ENCODE measurements at places on chromosomes 7 and 10.

- DNase-seq = no peak
Measured at GRCh38 chr7:117772421-117772820, 100.8 kb downstream of the CTTNBP2 start.

DNA sequence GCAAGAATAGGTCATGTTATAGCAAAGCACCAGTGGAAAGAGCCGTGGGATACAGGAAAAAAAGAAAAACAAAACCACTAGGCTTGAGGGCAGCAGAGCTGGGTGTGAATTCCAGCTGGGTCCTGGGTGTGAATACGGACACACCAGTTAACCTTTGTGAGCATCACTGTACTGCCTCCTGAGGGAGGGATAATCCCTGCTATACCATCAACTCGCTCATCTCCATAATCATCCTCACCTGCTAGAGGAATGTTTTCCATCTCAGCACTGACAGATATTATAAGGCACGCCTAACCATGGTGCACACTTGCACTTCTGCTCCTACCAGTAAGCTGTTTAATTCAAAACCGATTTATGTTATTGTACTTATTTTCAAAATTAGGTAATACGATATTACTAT is 62.2 kb downstream of the GSAP start:
- DNase-seq = no peak

GRCh38 chr7:92075455-92076158 is 58.7 kb downstream of the CYP51A1 start:
- no peak for DNase-seq

DNA sequence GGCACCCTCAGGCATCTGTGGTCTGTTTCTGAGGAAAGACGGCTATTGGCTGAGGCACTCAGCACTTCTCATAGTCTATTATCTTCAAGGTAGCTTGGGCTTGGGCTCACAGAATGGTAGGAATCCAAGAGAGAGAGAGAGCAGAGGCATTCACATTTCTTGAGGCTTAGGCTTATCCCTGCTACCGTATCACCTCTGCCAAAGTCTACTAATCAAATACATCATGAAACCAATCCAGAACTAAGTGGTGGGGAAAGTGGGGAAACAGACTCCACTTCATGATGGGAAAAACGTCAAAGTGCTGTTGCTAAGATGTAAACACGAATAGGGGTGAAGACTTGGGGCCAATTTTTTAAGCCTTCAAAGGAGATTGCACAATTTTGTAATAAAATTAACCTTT is 271.1 kb upstream of the SEMA3D start:
- no peak for DNase-seq

DNA sequence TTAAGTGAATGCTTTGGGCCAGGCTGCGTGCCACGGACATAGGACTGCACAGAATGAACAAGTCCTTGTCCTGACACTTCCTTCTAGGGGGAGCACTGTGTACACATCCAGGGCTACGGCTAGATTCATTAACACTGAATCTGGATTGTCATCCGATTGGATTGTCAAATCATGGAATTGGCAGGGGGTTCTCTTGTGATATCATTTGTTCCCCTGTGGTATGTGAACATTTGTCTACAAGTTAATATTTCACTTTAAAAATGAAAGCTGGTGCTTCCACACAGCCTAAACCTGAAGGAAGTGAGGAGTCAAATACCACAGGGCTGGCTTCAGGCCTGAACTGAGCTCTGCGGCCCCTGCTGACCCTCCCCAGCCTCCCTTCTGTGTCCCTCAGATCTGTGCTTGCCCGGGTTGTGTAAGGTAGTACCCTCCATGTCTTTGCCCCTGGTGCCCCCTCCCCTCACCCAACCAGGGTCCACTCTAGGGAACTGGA is 75.6 kb downstream of the SNX10 start:
- DNase-seq = no peak

GRCh38 chr10:131851346-131851745 is 49.5 kb upstream of the PPP2R2D start:
- DNase-seq = no peak

GRCh38 chr10:35092851-35093250 is 2.7 kb upstream of the CUL2 start:
- DNase-seq = no peak

DNA sequence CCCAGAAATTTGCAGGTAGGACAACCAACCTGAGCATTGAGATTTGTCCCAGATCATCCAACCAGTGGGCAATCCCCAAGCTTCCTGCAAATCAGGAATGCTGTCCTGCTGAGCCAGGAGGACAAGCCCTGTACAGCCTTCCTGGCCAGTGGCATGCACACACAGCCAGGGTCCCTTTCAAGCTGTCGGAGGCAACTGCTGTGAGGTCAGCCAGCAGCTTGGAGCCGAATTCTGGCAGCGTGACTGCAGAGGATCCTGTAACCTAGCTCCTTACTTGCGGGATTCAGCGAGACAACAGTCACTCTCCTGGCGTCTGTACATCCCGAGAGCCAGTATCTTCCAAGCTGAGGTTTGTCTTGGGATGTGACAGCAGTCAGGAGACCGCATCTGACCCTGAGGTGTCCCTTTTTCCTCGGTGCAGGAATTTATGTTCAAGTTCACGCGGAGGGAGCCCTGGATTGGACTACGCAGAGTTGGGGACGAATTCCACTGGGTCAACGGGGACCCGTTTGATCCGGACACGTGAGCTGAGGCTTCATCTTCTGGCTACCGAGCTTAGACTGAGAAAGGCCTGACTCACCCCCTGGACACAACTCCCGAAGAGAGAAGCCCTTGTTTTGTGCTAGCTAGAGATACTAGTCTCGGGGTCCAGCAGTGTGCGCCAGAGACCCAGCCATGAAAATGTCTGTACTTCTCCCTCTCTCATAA is 18.3 kb downstream of the CLEC2L start:
- no peak for DNase-seq

- DNase-seq = peak; percentile 32
Measured at GRCh38 chr10:119029613-119030420, at the start of gene NANOS1. Gene NANOS1, plus strand, starts transcription at chr10:119029714. Its CDS starts 88 bp downstream, at chr10:119029802.

DNA sequence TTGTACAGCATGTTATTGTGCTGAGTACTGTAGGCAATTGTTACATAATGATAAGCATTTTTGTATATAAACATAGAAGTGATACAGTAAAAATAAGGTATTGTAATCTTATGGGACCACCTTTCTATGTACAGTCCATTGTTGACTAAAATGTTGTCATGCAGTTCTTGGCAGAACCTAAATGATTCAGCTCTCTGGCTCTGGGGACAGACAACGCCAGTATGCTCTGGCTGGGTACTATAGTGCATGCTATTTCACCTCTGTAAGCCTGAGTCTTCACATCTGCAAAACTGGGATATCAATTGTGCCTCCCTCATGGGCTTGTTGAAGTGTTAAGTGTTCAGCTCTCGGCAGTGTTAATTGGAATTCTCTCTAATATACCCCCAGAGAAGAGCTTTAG is 674.3 kb downstream of the INHBA start:
- DNase-seq = no peak

DNA sequence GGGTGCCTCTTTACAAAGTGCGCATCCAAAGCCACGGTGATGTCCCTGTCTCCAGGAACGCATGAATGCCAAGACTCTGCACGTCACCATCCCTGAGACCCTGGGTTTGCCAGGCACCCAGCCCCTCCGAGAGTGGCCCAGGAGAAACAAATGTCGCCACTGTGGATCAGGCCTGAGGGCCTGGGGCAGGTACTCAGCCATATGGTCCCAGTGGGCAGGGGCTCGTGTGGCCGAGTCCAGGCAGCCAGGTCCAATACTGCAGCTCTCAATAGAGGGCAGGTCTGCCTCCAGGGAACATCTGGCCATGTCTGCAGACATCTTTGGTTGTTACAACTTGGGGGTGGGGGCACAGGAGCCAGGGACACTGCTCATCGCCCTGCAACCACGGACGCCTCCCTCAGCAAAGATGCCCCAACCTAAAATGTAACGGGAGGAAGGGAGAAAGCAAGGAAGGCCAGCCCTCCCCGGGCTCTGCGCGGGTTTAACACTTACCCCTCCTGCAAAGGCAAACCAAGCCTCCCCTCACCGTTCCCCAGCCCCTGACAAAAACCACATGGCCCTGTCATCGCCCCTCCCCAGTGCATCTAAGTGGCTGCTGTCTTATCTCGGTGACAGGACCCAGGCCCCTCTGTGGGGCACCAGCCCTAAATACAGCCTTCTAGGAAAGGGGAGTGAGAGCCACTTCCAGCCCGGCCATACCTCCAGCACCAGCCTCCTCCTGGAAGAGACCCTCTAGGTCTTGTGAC is 10.3 kb upstream of the PAPOLB start:
- no peak for DNase-seq

DNA sequence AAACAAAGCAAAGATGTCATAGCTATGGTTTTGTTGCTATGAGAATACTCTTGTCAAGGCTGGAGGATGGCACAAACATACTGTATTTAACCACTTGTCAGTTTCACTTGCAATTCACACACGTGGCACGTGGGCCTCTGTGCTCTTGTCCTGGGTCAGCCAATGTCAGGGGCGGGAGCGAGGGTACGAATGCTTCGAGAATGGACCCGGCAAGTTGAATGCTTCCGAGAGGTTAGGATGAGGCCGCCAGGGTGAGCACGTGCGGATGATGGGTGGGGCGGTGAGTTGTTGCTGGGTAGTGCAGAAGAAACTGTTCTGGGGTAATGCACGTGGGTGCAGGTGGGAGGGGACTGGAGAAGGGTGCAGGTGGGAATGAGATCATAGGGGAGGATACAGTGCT is 10.4 kb upstream of the OCM2 start:
- no peak for DNase-seq

DNA sequence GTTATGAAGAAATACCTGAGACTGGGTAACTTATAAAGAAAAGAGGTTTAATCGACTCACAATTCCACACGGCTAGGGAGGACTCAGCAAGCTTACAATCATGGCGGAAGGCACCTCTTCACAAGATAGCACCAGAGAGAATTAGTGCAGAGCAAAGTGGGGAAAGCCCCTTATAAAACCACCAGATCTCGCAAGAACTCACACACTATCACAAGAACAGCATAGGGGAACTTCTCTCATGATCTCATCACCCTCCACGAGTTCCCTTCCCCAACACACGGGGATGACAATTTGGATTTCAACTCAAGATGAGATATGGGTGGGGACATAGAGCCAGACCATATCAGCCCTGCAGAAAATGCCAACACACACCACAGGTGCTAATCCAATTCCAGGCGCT is 218.7 kb downstream of the PARD3 start:
- DNase-seq = no peak

- no peak for DNase-seq
Measured at GRCh38 chr7:92260248-92260781, 14.5 kb downstream of the ANKIB1 start.
